DND-41 (cell line): ENCODE measurements at places on chromosomes 16 and 17.

GRCh38 chr17:45925311-45925710, 31.0 kb downstream of the MAPT start:
- no peak for DNase-seq

DNA sequence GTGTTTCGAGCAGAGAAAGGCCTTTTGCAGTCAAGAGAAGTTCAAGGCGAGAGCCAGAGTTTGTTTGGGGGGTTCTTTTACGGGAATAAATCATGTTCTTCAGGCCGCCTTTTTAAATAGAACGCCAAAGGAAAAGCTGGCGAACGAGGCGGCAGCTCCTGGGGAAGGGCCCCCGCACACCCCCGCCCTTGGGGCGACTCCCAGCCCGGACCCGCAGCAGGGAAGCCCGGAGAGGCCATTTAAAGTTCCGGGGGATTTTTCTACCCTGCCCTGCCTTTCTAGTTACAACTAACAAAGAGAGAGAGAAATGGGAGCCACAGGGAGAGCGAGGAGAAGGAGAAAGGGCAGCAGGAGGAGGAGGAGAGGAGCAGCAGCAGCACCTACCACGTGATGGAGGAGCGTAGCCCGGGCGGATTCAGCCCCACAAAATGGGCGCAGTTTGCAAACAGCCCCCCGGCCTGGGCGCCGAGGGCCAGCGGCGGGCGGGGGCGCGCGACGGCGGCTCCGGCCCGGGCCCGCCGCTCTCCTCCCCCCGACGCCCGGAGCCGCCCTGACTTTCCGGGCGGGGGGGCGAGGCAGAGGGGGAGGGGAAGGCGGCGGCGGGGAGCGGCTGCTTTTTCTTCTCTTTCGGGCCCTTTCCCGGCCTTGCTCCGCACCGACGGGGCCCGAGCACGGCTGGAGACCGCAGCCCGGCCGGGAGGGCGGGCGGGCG, 634 bp downstream of the KANSL1 start:
- DNase-seq, result peak; percentile 77

DNA sequence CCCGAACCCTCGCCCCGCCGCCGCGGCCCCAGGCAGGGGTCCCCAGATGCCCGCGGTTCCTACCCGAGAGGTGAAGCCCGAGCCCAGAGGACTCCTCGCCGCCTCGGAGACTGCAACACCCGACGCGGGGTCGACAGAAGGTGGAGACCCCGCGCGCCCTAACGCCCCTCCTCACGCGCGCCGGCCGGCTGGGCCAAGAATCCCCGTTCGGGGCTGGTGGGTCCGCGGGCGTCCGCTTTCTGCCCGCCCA, 515 bp downstream of the SUMO2 start:
- DNase-seq, result no peak

- no peak for DNase-seq
Measured at GRCh38 chr17:68305142-68305541, 13.8 kb downstream of the ARSG start.

GRCh38 chr16:85227084-85227945, 115.0 kb upstream of the CIBAR2 start:
- no peak for DNase-seq

DNA sequence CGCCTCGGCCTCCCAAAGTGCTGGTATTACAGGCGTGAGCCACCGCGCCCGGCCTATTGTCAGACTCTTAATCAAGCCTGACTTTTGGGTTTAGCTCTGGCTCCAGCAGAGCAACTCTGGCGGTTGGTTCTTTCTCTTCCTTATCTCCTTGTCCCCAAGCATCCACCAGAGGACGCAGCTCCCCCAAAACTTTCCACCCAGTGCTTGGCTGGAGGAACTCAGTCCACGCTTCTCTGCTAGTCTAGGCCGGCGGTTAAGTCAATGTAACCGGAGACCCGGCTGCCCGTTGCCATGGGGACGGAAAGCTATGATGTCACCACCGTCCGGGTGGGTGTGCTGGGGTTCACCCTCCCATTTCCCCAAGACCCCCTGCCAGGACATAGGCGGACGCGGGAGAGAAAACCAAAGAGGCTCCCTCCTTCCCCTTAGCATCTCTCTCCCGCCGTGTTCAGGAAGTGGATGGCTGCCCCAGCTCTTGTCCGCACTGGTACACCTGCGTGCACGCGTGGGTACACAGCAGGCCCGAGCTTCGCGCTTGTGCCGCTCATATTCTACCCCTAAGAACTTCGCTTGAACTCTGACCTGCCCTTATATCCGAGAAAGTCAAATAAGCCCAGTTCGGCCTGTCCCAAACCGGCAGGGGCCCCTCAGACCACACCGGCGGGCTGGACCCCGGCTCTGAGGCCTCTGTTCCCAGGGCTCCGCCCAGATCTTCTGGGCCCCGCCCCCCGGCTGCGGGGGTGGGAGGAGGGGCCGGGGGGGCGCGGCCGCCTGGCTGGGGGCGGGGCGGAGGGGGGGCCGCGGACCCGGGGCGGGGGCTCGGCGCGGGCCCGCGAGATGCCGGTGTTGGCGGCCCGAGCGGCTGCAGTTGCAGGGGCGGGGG, at the start of gene RND2:
TSS of gene RND2 (plus strand) at position 825 of the 883 bp plus-strand sequence. CDS start 117 bp downstream, outside the sequence.
- DNase-seq, result peak; percentile 84

- no peak for DNase-seq
Measured at GRCh38 chr16:75821117-75821516, 94.8 kb upstream of the CPHXL start.

DNA sequence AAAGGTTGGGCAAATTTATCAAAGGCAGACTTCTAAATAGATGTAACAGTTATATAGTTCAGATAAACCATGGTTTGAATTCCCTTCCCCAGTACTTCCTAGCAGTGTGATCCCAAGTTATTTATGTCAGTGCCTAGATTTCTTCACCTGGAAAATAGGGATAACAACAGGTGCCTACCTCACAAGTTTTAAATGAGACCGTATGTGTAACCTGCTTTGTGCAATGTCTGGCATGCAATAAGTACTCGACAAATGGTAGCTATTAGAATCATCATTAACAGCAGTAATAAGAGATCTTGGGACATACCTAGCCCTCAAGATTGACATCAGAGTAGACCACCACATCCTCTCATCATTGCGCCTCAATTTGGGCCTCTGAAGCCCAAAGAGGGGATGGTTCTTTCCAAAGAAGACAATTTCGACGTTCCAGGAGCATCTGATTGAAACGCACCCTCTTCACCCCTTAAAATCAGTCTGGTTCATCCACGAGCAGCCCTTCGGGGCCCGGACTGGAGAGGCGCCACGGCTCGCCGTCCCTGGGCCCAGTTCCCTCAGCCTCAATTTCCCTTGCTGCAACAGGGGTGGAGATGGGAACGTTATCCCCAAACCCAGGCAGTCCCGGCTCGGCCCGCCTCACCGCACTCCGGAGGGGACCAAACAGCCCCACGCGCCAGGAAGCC, 541 bp downstream of the ACACA start:
- no peak for DNase-seq

DNA sequence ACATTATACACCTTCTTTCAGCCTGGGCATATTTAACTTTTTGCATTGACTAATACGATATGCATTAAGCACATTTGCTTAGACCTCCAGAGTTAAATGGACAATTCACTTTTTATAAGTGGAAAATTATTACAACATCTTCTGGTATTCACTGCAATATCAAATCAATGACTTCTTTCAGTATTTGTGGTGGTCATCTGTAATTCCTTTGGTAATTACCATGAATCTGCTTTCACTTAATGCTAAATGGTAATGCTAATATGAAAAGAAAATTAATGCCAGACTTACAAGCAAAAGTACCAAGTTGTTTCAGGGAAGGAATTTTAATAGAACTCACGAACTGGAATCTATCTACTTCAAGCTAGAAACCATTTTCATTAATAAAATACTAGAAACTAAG, 6.4 kb downstream of the GPATCH8 start:
- DNase-seq, result no peak

- DNase-seq, result no peak
Measured at GRCh38 chr17:9932491-9932890, 27.4 kb upstream of the RCVRN start.

DNA sequence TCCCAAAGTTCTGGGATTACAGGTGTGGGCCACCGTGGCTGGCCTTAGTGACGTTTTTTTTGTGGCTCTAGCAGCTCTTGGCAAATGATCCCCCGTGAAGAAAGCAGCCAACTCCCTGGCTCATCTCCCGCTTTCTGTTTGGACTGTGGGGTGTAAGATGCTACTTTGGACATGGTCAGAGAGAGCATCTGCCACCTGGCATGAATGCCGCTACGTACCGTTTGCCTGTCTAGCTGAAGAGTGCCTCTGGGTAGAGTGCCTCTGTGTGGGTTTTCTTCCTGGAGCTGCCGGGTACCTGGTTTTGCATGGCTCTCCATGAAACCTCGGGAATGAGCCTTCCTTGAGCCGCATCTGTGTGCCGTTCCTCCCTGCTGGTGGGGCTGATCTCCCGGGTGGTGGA, 34.3 kb downstream of the NDEL1 start:
- DNase-seq, result no peak

DNA sequence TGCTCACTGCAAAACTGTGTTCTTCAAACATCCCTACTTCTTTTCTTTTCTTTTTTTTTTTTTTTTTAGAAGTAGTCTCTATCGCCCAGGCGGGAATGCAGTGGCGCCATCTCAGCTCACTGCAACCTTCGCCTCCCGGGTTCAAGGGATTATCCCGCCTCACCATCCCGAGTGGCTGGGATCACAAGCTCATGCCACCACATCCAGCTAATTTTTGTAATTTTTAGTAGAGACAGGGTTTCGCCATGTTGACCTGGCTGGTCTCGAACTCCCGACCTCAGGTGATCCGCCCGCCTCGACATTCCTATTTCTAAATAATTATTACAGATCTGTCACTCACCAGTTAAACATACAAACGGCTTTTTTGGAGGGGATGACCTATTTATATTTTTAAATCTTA, 1.0 kb upstream of the RNASEK start:
- no peak for DNase-seq

GRCh38 chr17:1010086-1010450, 13.1 kb downstream of the TIMM22 start:
- DNase-seq, result no peak

GRCh38 chr17:80931421-80932265, 60.0 kb upstream of the CHMP6 start:
- DNase-seq, result no peak

GRCh38 chr17:8137645-8138373, 13.9 kb upstream of the HES7 start:
- DNase-seq, result no peak
